Left renal cortex interstitium (tissue), 4 donors: ENCODE measurements at places on chromosomes 7 and 10. TPM values are rescaled to one million over a fixed set of nuclear protein-coding genes. Genes with fewer than 3 reads are reported as not detected.

The ITGB1 gene
- 698 TPM for polyA plus RNA-seq

GRCh38 chr10:12945690-12946359 lies 55.7 kb downstream of the CCDC3 start:
- DNase-seq = no peak

DNA sequence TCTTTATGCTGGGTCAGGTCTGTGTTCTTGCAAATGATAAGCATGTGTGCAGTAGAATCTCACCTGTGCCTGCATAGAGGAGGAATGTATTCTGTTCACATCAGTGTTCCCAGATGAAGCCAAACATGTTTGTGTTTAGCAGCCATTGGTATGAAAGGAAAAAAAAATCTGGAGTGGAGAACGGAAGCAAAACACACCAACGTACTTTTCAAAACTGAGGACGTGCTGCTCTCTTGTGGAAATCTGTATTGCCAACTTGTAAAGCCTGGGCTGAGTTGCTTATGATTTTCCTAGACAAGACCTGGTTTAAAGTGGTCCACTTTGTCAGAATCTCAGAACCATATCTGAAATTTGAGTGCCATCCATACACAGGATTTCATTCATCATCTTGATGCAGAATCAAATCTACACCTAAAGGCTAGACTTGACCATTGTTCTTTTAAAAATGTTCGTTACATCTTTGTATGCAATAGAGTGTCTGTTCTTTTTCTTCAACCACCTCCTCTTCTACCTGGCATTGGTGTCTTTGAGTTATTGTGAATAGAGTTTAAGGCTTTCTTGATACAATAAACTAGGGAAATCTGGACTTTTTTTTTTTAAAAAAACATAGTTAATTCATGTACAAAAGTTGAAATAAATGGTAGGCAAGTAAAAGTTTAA lies 367.7 kb downstream of the PHF14 start:
- DNase-seq = no peak

The NRCAM gene
- polyA plus RNA-seq = 13.7 TPM

DNA sequence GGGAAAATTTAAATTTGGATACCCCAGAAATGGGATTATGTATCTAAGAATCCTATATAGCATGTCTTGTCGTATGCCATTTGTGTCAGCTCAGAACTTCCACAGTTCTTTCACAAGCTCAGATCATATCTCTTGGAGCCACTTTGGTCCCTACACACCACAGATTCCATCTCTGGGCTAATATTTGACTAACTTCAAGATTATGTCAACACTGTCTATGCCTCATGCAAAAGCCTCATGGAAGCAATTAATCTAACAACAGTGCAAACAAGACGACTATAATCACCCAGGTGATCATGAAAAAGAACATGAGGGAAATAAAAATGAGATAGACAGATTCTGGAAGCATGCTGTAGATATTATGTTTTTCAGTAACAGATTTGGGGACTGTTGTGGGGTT lies 189.1 kb downstream of the LRRTM3 start:
- DNase-seq = no peak
